ENCODE measurements at places on chromosomes 1 and 21.

DNA sequence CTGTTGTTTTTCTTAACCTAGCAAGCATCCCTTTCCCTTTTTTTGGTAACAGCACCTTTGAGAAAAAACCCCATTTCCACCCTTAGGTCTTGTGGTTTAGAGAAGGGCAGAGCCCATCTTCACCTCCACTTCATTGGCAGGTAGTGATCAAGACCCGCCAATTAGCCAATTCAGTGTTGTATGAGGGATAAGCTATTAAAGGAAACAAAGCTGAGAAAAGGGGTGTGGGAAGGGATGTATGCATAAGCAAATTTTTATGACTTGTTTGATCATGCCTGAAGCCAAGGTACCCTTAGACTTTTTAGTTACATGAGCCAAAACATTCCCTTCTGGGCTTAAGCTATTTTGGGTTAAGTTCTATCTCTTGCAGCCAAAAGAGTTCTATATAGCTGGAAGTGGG is 3.6 kb upstream of the ZNF697 start:
- no peak for DNase-seq

- DNase-seq = peak; percentile 11
Observed at GRCh38 chr1:208654241-208654640, 410.1 kb upstream of the PLXNA2 start.

DNA sequence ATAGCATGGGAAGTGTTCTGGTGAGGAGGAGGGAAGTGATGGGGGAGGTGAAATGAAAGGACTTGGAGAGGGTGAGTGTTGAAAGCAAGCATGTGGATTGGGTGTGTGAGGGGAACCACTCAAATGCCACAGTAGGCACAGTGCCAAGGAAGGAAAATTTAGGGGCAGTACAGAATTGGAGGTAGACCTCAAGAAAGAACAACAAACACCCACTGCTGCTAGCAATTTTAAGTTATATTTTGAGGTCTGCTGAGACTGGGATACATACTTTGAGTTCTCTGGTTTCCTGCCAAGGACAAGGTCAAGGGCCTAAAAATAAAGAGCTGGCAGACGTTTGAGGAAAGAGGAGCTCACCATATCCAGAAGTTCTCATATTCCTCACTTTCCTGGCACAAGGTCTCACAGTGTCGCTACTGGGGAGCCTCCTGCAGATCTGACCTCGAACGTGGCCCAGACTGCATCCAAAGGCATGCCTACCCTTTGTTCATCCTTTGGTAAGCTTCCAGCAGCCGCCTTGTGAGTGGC is 104.0 kb downstream of the BRINP2 start:
- DNase-seq = no peak

DNA sequence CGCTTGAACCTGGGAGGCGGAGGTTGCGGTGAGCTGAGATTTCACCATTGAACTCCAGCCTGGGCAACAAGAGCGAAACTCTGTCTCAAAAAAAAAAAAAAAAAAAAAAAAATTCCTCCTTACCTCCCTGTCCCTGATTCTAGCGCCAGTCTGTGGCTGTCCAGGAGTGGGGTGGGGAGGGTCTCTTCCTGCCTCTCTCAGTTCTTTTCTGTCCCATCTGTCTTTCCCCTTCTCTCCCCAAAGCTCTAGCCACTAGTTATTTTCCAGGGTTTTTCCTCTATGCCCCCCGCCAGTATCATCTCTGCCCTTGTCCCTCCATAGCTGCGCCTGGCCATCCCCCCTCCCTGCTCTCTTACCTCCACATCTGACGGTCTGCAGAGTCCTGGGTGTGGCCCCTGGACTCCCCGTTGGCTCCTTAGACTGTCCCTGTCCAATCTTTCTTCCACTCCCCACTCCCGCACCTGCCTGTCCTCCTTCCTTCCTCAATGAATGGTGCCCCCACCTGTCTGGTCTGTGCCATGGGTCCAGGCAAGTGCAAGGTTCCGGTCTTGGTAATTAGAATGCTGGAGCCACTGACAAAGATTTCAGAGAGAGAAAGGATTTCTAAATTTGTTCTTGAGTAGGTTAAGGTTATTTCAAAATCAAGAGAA is 1.6 kb upstream of the TMEM63A start:
- DNase-seq = no peak

GRCh38 chr1:230173187-230173975 is 106.3 kb downstream of the GALNT2 start:
- DNase-seq = no peak

GRCh38 chr21:33937146-33937545 is 21.5 kb upstream of the ATP5PO start:
- DNase-seq = no peak

DNA sequence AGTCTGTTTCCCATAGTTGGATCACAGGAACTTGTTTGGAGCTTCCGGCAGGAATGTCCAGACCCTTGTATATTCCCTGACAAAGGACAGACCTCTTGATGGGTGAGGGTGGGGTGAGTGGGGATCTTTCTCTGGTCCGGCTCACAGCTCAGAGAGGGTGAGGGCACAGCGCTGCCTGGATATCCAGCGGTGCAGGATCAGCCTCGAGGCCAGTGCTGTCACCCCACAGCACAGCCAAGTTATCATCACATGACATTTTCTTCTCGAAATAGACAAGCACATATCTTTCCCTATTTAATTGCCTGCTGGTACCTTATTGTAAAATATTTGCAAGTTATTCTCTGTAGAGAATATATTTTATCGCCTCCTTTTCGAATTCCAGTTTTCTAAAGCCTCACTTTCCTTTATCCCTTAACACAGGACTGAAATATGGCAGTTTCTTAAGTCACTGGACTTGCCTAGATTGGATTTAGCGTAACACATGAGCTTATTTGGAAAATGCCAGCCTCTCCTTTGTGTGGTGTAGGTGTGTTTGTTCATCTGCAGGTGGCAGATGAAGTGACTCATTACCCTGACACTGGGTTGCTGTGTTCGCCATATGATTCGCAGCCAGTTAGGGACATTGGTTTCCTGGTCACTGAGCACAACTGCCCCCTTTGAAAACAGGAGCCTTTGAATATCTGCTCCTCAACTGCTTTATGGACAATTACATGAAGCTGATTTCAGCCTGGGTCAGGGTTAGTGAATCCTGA is 21.4 kb downstream of the CLIC6 start:
- DNase-seq = no peak

GRCh38 chr1:87826681-87827251 is 498.1 kb downstream of the LMO4 start:
- peak; percentile 24 for DNase-seq

GRCh38 chr1:7233237-7233540 is 447.9 kb downstream of the CAMTA1 start:
- DNase-seq = no peak

GRCh38 chr1:205746757-205747412 is 3.1 kb downstream of the NUCKS1 start:
- DNase-seq = no peak

DNA sequence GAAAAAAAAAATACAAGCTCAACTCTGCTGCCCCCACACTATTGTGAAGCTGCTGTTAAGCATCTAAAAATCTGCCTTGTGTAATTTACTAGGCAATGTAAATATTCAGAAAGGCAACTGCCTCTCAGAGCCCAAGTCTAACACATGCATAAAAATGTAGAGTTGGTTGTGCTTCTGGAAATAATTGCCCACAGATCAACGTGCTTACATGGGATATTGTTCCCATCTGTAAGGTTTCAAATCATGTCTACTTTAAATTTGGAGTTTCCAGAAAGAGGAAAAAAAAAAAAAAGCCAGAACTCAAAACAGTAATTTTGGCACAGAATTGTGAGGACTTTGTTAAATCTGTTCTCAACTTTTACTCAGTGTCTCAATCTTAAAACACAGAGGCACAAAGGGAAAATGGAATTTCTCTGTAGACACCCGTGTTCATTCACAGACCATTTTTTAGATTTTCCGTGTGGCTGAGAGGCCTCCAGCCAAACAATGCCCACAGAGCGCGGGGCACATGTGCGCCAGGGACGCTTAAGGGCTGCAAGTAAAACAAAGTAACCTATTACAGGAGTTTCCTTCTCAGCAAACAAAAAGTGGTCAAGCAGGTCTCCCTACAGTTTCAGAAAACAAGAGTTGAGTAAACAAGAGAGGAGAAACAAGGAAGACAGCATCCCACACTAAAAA is 115.5 kb downstream of the RERE start:
- peak; percentile 45 for DNase-seq

DNA sequence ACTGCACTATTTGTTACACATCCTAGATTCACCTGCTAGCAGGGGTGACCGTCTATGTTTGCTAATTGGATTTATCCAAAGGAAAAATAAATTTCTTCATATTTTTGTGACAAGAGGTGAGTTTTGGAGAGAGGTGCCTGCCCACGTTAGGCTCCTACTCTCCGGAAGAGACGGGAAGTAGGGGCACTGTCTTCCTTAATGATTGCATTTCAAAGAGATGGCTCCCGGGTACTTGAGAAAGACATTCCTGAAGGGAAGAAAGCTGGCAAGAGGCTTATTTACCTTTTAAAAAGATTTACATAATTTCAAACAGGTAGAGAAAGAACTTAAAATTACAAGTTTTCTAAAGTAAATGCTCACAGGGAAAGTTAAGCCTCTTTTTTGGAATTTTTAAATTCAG is 18.7 kb upstream of the IL19 start:
- DNase-seq = no peak

DNA sequence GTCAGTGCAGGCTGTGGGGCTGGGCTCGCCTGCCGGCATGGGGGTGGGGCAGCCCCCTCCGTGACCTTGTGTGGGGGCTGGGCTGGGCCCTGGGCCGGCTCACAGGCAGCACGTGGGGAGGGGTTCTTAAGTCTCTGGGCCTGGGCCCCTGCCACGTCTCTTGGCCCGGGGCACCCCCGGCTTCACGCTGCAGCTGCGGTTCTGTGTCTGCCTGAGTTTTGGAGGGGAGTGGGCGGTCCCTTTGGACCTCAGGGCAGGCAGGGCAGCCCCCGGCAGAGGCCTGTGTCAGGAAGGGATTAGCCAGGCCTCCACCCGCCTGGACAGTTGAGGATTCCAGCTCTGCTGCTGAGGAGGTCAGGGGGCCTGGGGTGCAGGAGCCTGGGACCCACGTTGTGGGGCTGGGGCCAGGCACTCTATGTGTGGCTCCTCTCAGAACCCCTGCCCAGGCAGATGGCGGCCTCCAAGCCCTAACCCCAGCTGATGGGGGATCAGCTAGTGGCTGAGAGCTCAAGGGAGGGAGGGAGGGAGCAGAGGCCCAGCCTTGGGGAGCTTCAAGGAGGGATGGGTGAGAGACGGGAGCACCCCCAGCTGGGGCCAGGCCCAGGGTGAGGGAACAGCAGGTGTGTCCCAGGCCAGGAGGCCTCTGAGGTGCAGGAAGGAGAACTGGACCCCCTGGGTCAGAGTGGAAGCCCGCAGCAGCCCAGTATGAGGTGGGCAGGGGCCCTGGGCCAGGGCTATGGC is 1.8 kb upstream of the PLCH2 start:
- DNase-seq = no peak

- DNase-seq = peak; percentile 3
Observed at GRCh38 chr21:36792505-36792967, 93.6 kb downstream of the SIM2 start.

DNA sequence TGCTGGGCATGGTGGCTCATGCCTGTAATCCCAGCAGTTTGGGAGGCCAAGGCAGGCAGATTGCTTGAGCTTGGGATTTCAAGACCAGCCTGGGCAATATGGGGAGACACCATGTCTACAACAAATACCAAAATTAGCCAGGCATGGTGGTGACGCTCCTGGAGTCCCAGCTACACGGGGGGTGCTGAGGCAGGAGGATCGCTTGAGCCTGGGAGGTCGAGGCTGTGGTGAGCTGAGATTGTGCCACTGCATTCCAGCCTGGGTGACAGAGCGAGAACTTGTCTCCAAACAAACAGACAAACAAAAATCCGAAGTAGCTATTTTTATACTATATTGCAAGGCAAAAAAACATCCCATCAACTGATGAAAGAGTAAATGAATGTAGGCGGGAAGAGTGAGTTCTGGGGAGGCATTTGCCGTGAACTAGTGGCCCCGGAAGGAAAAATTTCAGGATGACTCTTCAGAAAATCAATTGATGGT is 40.6 kb downstream of the NCMAP start:
- DNase-seq = no peak

GRCh38 chr1:24865168-24865567 is 64.9 kb downstream of the RUNX3 start:
- DNase-seq = no peak

DNA sequence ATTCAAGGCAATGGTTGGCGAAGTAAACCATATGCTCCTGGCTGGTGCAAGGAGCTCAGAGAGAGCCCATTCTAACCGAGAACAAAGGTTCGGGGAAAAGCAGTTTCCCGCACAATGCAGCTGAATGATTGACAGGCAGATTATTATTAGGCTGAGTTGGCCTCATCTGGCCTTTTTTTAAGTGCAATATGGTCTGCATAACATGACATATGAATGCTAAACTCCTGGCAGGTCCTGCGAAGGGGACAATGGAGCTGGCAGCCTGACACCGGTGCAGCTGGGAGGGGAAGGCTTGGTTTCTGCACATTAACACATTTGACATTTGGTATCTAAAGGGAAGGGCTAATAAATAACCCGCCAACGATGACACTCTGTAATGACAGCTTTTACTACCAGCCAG is 92.0 kb downstream of the MIS18A start:
- DNase-seq = no peak

GRCh38 chr1:62038594-62039284 is 155.9 kb upstream of the L1TD1 start:
- no peak for DNase-seq

GRCh38 chr1:183077097-183077496 is 53.9 kb downstream of the LAMC1 start:
- no peak for DNase-seq

GRCh38 chr1:178637841-178638240 is 87.2 kb upstream of the RALGPS2 start:
- DNase-seq = no peak

DNA sequence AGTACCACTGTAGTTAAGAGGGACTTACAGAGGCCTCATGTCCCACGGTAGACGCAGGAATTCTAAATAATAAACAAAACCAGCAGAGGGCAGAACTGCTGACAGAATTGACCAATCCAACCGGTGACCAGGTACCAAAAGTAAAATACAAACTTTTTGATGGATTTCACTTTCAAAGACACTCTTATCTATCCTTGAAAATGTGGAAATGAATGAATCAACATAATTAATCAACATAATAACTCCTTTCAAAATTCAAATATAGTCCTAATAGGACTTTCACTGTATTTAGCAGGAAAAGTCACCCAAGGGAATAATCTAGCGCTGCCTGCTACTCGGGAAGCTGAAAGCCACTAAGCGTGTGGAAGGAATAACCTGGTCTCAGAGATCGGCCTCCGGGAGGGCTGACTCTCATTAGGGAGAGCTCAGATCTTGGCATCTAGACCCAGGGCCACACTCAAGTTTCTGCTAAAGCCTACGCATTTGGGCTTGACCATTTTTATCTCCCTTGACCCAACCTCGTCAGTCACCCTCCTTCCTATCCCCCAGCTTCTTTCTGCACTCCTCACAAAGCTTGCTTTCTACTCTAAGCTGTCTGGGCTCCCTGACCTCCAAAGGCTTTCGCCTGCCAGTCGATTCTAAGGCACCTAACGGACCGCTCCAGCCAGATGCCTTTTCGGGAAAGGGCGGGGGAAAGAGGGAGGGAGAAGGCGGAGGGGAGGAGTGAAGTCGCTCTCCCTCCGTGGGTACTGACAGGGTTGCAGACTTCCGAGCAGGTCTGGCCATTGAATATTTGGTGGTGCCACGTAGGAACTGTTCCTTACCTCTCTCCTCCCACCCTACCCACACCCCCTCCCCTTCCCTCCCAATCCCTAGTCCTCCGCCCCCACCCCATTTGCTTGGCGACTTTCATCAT is 1.6 kb downstream of the COL11A1 start:
- peak; percentile 27 for DNase-seq

GRCh38 chr1:24874056-24874455 is 56.0 kb downstream of the RUNX3 start:
- DNase-seq = no peak
